Activated CD8-positive, alpha-beta T cell treated with anti-CD3 and anti-CD28 coated beads, Interleukin-2, amount 10 ng/mL, durations not matched to agents 7 days and 5 days (primary cell): ENCODE measurements at places on chromosomes 12 and 14.

DNA sequence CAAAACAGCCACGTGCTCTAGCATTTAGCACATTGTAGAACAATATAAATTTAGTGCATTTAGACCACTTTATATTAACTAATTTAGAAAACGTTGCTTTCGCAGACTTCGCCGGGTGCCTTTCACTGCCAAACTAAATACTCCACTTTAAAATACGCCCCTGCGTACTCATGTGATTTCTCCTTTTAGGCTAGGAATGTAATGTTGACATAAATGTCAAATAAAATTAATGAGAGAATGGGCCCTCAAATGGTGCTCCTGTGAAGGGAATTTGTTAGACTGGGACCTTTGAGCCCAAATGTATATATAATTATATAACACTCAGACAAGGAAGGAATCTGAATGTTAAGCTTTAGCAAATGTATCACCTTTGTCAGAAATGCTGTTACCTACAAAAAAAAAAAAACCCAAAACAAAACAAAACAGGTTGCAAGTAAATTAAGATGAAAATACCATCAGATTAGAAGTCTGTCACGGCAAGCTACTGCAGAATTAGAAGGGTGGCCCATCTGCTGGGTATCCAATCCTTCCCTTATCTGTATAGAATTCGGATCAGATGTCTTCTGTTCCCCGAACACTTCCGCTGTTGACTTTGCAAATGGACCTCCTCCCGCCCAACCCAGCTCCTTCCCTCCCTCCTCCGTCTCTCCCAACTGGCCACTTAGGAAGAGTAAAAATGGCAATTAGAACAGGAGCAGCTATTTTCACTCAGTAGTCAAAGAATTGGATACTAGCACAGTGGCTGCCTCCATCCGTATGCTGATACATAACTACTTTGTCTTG lies 159.3 kb upstream of the FOXN3 start:
- no peak for DNase-seq

DNA sequence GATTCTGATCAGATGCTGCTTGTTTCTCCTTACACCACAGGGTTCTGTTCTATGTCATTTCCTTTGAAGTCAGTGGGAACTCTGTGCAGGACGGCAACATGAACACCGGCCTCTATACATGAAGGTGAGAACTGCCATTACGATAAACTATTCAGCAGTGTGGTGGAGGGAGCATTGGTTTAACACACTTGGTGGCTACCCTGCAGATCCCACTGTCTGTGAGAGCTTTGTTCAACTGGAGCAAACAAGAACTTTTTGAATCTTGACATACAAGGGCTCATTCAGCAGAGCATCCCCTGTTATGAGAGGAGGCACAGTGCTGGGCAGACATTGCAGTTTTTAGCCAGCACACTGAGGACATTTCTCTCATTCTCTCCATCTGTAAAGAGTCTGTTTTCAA lies 10.7 kb upstream of the FRS2 start:
- no peak for DNase-seq

DNA sequence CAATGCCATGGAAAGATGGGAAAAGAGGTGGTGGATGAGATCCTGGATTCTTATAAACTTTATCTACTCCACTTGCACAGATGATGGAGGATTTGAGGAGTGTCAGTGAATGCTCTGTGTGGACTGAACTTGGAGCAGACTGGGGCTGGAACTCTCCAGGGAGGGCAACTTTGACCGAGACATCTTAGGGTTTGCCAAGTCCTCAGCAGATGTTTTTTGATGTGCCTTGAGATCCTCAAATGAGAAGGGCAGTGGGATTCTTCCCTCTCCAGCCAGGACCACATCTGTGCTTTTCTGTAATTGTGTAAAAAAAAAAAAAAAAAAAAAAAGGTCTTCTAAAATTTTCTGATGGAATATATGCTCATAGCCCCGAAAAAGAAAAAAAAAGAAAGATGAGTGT lies 23.0 kb upstream of the MYL2 start:
- DNase-seq = no peak

GRCh38 chr14:105602243-105602750 lies 75.9 kb downstream of the TMEM121 start:
- no peak for DNase-seq

DNA sequence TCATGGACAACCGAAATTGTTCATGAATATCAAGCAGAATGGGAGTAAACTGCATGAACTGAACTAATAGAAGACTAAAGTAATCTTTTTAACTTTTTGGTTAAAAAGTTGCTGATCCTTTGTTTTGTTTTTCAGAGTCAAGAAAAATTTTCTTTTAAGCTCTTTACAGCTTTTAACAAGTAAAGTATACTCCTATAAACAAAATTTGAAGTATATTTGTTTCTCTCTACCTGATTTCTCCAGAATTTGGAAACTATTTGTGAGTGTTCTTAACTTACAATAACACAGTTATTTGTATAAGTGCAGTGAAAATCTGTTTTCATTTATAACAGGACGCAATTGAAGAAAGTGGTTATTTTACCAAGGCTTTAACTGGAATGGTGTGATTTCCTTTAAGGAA lies 12.2 kb upstream of the LRRK2 start:
- DNase-seq = no peak

DNA sequence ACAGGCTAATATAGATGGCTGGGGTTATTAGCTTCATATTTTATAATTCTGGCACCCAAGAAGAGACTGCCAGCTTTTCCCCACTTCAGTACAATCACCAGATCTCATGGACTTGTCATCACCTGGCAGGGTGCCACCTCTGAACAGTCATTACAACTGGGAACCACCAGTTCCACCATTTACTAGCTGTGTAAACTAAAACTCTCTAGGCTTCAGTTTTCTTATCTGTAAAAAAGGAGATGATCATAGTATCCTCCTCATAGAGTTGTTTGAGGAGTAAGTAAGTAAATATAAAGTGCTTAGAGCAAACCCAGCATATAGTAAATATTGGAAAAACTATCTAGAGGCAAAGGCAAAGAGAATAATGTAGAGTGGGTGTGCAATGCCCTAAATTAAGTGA lies 19.3 kb downstream of the CPNE8 start:
- DNase-seq = no peak

DNA sequence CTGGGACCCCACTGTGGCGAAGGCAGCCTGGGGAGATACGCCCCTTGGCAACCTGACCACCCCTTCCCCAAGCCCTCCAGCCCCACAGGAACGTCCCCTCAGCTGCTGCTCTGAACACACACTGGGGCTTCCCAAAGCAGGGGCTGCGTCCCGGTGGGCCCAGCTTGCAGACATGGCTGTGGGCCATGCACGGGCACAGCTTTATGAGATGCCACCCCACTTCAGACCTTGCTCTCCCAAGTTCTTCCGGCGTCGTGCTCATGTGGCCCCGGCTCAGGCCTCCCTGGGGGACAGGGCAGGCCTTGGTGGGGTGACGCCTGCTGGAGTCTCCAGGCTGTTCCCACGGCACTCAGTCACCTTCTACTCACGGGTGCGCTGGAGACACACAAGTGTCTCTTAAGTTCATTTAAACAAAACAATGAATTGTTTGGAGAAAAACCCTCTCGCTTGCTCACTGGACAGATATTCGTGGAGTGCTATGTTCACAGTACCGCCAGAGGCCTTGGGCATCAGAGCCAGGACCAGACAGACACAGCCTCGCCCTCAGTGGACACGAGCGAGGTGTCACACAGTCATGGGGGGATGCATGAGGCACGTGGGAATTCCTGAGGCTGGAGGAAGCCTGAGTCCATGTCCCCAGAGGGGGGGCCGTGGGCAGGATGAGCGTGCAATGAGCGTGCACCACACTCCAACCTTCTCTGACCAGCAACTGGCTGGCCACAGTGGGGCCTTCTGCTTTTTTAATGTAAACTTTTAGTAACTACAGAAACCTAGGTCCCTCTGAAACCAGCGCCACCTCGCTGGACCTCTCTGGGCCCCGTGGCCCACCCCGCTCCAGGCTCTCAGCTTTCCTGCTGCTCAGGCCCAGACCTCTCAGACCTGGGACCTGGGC lies 4.3 kb downstream of the GALNT9 start:
- no peak for DNase-seq

GRCh38 chr12:124537525-124538193 lies 29.8 kb downstream of the NCOR2 start:
- DNase-seq = no peak

GRCh38 chr12:102883204-102883799 lies 33.7 kb downstream of the PAH start:
- DNase-seq = peak; percentile 39

- DNase-seq = no peak
Observed at GRCh38 chr14:73796893-73797542, 54.6 kb upstream of the PTGR2 start.

GRCh38 chr14:54817506-54817905 lies 85.1 kb downstream of the GCH1 start:
- no peak for DNase-seq

GRCh38 chr12:87849074-87849473 lies 180.1 kb downstream of the C12orf50 start:
- no peak for DNase-seq

- DNase-seq = no peak
Observed at GRCh38 chr14:103131580-103131979, 8.3 kb downstream of the TNFAIP2 start.

GRCh38 chr12:632102-632696 lies 31.0 kb downstream of the NINJ2 start:
- DNase-seq = no peak

DNA sequence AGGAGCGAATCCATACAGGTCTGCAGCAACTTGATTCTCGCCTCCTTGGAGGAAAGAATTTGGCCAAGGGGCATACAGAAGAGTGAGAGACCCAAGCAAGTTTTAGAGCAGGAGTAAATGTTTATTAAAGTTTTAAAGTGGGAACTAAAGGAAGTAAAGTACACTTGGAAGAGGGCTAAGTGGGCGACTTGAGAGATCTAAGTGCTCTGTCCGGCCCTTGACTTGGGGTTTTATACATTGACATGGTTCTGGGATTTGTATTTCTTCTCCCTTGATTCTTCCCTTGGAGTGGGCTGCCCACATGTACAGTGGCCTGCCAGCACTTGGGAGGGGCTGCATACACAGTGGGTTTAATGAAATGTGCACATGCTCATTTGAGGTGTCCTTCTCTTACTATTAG lies 421.2 kb downstream of the TMEM121 start:
- DNase-seq = no peak

DNA sequence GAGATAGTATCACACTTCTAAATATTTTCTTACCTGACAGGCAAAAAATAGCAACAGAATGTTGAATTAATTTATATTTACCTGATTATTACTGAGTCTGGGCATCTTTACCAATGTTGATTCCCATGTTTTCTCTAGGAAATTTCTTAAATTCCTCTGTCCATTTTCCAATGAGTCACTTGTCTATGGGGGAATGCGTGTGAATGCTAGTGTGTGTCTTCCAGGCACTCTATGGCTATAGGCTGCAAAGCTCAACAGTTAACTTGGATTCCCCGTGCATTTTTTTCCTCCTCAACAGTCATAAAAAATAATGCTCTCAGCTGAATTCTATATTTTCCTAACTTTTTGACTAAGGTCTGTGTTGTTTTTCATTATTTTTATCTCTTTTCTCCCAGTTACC lies 1385.8 kb upstream of the FLRT2 start:
- no peak for DNase-seq

DNA sequence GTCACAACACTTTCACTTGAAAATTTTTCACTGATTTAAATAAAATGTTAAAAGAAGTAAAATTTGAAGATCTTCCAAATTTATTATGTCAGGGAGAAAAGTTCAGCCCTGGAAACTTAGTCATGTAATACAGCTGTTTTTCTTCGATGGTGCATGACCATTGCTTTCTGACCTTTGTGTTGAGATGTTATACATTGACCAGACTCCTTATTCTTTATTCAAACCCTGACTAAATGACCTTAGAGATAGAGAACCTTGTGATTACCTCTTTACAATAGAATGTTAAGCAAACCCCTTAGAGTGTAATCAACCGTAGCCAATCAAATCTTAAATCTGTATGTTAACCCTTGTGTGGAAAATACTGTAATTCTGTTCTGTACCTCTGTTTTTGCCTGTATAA lies 34.5 kb downstream of the PLCZ1 start:
- no peak for DNase-seq

GRCh38 chr14:96978525-96979272 lies 181.5 kb downstream of the VRK1 start:
- no peak for DNase-seq

- DNase-seq = peak; percentile 44
Observed at GRCh38 chr14:71103662-71104484, 196.6 kb downstream of the PCNX1 start.

DNA sequence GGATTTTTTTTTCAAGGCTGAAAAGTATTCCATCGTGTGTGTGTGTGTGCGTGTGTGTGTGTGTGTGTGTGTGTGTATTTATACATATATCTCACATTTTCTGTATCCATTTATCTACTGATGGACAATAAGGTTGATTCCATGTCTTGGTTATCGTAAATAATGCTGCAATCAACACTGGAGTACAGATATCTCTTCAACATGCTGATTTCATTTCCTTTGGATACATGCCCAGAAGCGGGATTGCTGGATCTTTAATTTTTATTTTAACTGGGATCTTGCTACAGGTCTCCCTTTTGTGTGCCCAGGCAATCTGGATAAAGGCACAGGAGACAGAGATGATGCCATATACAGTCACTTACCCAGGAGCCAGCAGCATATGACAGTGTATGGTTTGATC lies 338.1 kb downstream of the SOX5 start:
- no peak for DNase-seq

- DNase-seq = no peak
Observed at GRCh38 chr14:75519394-75519793, 2.9 kb upstream of the BATF start.

DNA sequence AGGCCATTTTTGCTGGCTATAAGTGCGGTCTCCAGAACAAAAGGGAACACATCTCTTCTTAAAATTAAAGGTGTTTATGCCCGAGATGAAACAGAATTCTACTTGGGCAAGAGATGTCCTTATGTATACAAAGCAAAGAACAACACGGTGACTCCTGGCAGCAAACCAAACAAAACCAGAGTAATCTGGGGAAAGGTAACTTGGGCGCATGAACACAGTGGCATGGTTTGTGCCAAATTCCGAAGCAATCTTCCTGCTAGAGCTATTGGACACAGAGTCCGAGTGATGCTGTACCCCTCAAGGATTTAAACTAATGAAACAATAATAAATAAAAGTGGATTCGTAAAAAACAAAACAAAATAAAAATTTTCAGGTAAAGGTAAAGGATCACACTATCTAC lies 33.4 kb downstream of the PKP2 start:
- DNase-seq = no peak

GRCh38 chr12:114711689-114712152 lies 27.7 kb upstream of the TBX3 start:
- DNase-seq = no peak

DNA sequence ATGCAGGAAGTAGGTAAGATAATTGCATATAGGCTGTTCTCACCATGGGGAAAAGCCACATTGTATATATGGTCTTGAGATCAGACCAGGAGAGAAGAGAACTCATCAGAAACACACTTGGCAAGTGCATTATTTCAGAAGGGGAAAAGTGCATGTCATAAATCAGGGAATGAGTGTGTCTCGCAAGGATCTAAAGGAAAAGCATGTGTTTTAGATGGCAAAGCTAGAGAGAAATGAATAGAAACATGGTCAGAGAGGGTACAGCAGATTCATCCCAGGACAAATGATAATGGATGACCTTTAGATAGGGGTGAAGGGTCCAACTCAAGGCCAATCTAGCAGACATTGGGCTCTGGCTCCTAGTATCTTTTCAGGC lies 230.2 kb upstream of the NAV3 start:
- DNase-seq = no peak
